ENCODE measurements at places on chromosomes 16 and 17.

GRCh38 chr17:5210614-5211252 lies 19.1 kb upstream of the ZNF594 start:
- DNase-seq = no peak

DNA sequence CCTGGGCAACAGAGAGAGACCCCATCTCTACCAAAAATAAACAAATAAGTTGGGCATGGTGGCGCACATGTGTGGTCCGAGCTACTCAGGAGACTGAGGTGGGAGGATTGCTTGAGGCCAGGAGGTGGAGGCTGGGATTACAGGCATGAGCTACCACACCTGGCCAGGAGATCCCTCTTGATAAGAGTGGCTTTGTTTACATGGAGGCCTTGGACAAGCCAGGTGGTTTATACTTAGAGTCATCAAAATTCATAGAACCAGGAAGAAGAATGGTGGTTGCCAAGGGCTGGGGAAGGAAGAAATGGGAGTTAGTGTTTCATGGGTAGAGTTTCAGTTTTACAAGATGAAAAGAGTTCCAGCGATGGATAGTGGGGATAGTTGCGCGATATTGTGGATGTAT lies 8.8 kb upstream of the ZFP1 start:
- DNase-seq = no peak

DNA sequence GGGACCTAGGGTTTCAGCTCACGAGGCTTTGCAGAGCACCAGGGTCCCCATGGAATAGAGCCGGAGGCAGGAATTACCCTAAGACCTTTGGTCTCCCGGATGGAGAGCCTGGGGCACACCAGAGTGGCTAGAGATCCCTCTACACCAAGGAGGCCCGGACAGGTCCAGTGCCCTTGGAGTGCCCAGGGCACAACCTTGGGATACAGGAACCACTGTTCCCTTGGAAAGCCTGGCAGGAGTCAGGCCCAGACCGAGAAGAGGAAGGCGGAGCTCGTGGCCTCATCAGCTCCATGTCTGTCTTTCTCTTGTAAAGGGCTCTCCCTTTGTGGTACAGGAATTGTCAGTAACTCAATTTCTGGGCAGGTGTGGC lies 3.8 kb upstream of the DBNDD1 start:
- DNase-seq = no peak

DNA sequence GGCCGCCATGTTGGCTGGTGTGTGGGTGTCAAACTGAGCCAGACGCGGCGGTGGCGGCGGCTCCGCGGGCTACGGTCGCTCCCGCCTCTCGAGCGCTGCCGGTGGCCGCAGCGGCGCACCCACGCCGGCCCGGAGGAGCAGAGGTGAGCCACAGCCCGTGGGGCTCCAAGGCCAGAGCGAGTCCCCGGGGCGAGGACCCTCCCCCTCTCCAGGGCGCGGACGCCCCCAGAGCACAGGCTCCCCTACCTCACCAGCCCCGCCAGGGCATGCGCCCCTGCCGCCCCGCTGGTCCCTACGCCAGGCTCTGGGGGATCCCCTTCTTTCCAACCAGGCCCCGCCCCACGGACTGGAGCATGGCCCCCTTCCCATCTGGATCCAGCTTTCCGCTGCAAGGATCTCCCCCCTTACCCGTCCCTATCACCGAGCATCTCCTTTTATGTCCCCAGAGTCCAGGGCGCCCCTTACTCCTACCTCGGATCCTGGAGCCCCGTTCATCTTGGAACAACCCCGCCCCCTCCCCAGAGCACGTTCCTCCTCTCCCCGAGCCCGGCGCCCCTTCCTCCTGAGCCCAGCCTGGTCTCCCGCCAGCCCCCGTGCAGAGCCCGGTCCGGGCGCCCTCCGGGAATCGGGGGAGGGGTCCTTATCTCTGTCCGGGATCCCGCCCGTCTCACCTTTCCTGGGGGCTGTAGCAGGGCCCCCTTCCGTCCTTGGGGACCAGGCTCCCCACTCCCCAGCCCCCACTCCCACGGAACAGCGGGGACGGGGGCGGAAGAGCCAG lies 412 bp downstream of the EPN2 start:
- no peak for DNase-seq

- DNase-seq = no peak
These were observed 176.6 kb upstream of the IRX6 start for GRCh38 chr16:55147396-55147795.

- no peak for DNase-seq
These were observed 56.1 kb downstream of the ARSG start for GRCh38 chr17:68347380-68347779.

DNA sequence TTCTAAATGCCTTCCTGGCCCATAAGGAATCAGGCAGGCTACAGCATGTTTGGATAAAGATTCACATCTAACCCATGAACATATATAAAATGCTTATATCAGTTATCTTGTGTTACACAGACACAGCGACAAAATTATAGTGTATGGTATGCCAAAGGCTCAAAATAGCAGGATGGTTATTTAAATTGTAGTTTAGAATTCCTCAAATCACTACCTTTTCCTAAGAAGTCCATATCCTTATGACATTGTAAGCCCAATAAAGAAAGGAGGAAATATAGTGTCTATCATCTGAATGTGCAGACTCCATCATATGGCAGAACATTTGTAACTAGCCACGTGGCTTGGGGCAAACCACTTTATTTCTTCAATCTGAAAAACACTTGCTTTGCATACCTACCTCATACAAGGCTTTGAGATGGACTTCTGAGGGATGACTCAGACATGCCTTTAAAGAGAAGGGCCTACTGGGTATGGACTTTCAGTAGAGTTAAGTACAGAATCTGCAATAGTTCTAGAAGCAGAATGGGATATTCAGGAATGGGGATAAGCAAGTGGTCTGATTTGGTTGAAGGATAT lies 12.1 kb upstream of the DHX8 start:
- peak; percentile 34 for DNase-seq

Data from amniotic epithelial cell (primary cell).